ENCODE measurements at places on chromosomes 7 and 10.

DNA sequence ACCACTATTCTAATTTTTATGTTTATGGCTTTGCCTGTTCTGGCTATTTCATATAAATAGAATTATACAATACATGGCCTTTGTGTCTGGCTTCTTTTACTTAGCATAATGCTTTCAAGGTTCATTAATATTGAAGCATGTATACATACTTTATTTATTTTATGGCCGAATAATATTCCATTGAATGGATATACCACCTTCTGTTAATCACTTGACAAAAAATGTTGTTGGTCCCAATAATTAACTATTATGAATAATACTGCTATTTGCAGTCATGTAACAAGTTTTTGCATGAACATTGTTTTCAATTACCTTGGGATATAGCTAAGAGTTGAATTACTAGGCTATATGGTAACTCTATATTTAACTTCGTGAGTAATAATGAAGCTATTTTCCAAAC, 767.5 kb downstream of the INHBA start:
- DNase-seq = no peak

DNA sequence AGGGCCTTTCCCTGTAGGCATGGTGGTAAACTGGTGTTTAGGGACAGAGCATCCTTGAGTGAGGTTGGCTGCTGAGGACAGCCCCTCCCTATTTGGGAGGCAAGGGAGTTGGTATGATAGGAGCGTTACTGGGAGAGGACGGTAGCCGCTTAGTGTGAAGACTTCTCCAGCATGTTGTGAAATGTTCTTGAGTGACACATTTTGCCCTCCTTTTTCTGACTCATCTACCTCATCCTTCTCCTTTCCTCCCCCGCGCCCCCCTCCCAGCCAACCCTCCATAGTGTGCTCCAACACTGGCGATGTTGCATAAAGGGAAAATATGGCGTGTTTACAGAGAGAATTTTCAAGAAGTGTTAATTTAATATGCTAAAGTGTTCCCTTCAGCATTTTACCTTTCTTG, 645.0 kb upstream of the GALNT17 start:
- DNase-seq = peak; percentile 79

DNA sequence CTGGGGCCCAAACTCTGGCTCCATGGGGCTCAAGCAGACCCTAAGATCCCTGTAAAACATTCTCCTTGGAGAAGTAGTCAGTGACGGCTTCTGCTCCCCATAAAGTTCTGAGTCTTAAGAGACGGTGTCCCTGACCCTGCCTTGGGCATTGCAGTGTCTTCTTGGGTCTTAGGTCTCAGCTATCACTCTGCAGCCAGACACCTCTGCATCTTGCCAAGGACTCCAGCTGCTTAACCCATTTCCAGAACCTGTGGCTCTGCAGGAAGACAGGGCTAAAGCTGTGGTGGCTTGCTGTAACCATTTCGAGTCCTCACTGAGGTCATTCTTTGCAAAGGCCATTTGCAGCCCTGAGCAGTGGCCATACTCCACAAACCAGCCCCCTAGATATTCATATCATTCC, 337.1 kb upstream of the ZMIZ1 start:
- DNase-seq = no peak

DNA sequence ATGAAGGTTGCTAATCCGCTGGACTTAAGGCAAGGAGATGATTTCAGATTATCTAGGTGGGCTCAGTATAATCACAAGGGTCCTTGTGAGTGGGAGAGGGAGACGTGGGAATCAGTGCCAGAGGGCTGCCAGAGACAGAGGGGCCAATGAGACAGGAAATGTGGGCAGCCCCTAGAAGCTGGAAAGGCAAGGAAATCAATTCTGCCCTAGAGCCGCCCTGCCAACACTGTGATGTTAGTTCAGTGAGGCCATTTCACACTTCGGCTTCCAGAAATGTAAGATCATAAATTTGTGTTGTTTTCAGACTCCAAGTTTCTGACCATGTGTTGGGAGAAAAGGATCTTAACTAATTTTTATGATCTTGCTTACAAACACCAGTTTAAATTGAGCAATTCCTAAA, 3.6 kb upstream of the GPNMB start:
- no peak for DNase-seq

DNA sequence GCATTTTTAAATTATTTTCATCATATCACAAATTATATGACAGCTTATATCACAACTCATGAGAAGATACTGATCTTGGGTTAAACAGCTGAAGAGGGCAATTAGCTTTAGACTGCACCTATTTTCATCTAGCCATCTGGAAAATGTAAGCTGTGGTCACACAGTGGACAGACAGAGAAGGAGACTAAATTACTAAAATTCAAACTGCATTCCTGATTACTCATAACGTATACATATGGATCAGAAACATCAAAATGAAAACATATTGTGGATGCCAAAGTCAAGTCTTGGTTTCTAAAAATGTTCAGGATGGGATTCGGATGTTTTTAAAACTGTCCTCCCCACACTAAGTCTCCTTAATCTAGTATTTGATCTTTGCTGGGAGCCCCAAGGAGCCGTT, 6.6 kb downstream of the BBIP1 start:
- no peak for DNase-seq

DNA sequence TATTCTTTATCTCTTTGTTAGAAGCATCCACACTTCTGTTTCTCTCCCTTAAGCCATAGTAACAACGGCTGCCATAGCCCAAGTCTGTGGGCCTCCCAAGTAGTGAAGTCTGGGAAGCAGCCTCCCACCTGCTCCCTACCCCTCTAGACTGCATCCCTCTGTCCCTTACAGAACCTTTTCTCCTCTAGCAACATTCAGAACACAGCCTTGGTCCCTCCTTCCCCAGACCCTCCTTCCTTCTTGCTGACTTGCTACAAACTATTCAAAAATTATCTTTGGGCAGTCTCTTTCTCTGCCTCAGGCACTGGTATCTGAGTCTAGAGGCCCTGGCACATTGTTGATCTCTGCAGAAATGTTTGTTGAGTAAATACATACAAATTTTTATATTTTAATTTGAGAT, 2.3 kb upstream of the NYAP1 start:
- DNase-seq = no peak

- no peak for DNase-seq
Measured at GRCh38 chr10:94016727-94017714, 23.3 kb downstream of the PLCE1 start.

DNA sequence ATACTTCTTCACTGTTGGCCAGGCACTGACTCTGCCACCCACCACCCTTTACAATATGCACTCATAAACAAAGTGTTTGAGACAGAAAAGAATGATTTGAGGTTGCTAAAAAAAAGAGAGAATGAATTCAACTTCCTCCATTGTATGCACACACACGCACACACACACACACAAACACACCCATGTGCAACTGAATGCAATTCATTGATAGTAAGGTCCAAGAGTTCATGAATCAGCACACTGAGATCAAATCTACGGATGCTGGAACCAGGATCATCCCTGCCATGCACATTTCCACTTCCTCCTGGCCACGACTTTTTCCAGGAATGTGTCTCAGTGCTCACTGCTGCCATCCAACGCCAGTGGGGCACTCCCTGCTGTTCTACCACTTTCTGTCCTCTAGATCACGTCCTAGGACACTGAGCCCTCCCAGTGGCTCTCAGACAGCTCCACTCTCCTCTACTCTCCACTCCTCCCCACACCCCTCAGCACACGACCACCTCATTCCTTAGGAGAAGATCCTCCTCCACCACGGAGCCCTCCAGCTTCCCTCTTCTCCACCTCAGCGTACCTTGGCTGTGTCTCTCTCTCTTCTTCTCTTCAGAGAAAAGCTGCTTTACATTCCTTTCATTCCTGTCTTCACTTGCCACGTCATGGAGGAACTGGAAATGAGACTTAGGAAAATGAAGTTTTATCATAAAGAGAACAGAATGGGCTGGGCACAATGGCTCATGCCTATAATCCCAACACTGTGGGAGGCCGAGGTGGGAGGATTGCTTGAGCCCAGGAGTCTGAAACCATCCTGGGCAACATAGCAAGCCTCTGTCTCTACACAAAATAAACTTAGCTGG, 12.0 kb upstream of the TMEM213 start:
- no peak for DNase-seq

DNA sequence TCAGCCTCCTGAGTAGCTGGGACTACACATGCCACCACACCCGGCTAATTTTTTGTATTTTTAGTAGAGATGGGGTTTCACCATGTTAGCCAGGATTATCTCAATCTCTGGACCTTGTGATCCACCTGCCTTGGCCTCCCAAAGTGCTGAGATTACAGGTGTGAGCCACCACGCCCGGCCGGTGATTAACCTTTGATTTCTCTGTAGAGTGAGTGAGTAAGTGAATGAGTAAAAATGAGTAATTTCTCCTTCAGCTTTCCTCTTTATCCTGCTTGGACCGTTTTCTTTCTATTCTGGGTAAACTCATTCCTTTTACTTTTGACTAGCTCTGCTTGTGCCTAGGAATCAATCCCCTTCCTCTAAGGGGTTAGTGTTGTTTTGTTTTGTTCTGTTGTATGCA, 36.8 kb downstream of the ST7 start:
- DNase-seq = no peak

DNA sequence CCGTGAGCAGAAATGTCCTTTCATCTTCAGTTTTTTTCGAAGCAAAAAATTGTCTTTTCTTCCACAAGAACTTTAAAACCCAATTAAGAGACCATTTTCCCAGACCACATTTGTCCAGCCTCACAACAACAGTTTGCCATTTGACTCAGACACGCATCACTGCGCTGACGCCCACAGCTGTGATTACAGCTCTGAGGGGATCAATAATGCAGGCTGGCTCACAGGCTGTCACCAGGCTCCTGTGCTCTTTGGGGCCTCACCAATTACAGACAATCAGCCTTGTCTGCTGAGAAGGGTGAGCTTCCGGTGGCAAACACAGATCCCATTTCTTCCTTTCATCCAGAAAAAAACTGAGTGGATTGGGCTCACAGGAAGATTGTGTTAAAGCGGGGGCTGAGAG, 33.3 kb downstream of the DDC start:
- no peak for DNase-seq

GRCh38 chr7:105649727-105650381, 68.6 kb upstream of the EFCAB10 start:
- no peak for DNase-seq

GRCh38 chr7:142636751-142637150, 112.5 kb upstream of the PRSS1 start:
- DNase-seq = no peak

GRCh38 chr7:156198277-156198676, 386.0 kb upstream of the SHH start:
- no peak for DNase-seq

DNA sequence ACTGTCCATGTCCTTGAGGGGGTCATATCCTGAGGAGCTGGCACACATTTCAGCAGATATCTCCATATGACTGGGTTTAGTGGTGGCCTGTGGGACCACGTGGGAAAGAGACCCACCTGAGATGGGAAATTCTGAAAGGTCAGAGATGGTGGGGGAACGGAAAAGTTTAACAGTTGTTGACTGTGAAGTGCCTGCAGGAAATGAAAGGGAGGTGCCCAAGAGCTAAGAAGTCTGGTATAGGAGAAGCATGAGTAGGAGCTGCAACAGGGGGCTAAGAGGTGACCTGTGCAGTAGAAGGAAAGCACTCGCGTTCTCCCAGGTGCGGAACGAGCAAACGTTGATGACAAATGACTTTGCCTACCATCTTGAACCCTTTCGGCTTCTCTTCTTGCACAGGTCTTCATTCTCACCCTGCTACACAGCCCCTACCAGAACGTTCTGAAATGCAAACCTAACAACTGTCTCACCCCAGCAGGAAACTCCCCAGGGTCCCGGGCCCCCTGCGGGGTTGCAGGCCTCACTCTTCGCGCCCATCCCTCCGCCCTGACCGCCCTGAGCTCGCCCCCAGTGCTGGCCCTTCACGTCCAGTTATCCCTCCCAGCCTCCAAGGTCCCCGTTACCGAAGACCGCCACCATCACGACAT, 9.8 kb upstream of the FXYD4 start:
- peak; percentile 11 for DNase-seq

All from NB4 (cell line).